ENCODE measurements at places on chromosomes 6 and 20.

GRCh38 chr6:63676412-63677114 is 41.0 kb downstream of the PHF3 start:
- DNase-seq, result no peak

DNA sequence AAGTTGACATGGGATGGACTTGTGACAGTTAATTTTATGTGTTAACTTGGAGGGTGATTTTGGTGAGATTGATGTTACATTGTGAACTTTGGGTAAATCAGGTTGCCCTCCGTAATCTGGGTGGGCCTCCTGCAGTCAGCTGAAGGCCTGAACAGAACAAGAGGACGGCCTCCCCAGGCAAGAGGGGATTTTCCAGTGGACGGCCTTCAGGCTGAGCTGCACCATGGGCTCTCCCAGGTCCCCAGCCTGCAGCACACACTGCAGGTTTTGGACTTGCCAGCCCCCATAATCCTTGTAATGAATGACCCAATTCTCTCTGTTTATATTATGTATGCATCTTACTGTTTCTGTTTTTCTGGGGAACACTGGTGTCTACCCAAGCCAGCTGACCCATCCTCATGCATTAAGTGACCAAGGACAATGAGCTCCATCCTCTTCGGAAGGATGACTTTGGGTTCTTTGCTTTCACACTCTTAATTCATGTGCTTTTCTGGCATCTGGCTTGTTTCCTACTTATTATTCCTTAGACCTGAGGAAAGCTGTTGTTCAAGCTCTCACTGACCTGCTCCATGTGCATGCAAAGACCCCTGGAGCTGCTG is 64.2 kb downstream of the DACT2 start:
- no peak for DNase-seq

- no peak for DNase-seq
Measured at GRCh38 chr20:20489054-20489453, 121.2 kb downstream of the INSM1 start.

GRCh38 chr6:82878812-82879211 is 186.8 kb downstream of the UBE3D start:
- peak; percentile 9 for DNase-seq

GRCh38 chr20:17622086-17622850 is 52.4 kb downstream of the DSTN start:
- no peak for DNase-seq

GRCh38 chr6:158316022-158316421 is 3.8 kb downstream of the TULP4 start:
- no peak for DNase-seq

- DNase-seq, result no peak
Measured at GRCh38 chr6:154672086-154672485, 61.1 kb upstream of the SCAF8 start.

GRCh38 chr6:138655828-138656227 is 117.7 kb upstream of the CCDC28A start:
- no peak for DNase-seq

GRCh38 chr6:1263039-1263849 is 48.7 kb upstream of the FOXQ1 start:
- peak; percentile 55 for DNase-seq

DNA sequence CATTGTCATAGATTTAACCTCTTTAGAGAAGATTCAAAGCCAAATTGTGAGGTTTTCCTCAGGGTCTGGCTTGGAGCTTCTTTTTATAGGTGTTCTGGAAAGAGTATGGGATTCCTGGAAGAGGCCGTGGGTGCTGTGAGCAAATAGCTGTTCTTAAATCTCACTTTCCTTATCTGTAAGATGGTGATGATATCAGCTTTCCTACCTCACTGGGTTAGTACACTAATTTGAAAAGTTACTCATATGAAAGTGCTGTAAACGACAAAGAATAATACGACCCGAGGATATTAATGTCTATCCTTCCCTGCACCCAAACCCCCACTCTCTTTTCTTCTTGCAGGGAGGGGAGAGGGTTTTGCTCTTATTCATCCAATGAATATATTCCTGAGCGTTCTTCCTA is 116.9 kb upstream of the ENPP5 start:
- DNase-seq, result no peak

DNA sequence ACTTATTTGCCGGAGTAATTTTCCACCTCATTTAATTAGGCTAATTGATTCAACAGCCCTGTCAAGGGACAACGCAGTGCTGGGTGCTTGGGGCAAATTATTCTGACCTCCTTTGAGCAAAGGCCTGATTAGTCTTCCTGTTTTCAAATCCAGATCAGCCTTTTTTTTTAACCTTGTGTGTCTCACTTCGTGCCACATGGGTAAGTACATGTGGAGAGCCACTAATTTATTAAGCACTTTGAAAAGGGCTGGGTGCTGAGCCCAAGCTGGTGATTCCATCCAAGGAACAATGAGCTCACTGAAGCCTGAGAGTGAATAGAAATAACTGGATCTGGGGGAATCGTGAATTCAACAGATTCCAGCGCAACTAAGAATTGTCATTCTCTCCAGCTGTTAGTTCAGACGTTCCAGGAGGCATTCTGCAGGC is 229.3 kb downstream of the CLIC5 start:
- DNase-seq, result no peak

DNA sequence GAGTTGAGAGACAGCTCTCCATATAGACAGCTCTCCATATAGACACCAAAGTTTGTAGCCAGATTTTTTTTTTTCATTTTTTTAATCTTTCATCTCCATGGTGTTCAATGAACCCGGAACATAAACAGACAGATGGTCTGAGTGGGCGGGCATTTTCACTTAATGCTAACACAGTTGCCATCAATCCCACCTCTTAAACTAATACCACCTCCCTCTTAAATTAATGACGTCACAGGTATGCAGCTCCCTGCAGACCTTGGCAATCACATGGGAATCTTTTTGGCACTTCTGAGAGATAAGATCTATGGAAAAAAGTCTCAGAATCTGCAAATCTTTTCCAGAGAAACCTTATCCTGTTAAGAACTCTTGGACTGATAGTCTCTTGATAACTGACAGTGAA is 43.2 kb downstream of the PFDN4 start:
- no peak for DNase-seq

DNA sequence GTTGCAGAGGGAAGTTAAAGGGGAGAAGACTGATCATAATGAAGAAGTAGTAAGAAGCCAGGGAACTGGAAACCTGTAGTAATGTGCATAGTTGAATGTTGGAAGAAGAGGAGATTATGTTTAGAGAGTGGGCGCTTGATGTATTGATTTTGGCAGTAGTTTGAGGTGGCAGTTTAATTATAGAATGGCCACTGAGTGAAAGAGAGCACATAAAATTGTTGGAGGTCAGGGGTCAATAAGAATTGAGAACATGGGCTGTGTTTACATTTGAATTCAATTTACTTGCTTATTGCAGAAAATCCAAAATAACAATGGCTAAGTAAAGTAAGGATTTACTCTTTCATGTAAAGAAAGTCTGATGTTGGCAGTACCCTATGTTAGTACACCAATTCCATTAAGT is 15.7 kb downstream of the VTA1 start:
- DNase-seq, result no peak

GRCh38 chr20:61904456-61904855 is 161.2 kb downstream of the TAF4 start:
- no peak for DNase-seq

DNA sequence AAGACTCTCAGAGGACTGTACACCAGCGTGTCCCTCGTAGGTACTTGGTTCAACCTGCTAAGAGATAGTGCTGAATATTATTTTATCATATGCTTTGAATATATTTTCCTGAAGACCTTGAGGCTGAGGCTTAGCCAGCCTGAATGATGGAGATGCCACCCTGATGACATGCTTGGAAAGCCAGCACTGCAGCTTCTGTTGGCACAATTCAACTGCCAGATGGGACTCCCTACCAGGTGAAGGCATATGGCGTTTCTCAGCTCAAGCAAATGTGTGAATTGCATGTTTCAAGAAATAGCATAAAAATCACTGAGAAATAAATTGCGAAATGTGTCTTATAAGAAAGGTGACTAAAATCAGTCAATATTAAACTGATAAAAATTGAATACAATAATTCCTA is 228.1 kb upstream of the CST7 start:
- DNase-seq, result no peak

GRCh38 chr6:43838276-43839036 is 68.4 kb downstream of the VEGFA start:
- DNase-seq, result peak; percentile 64

DNA sequence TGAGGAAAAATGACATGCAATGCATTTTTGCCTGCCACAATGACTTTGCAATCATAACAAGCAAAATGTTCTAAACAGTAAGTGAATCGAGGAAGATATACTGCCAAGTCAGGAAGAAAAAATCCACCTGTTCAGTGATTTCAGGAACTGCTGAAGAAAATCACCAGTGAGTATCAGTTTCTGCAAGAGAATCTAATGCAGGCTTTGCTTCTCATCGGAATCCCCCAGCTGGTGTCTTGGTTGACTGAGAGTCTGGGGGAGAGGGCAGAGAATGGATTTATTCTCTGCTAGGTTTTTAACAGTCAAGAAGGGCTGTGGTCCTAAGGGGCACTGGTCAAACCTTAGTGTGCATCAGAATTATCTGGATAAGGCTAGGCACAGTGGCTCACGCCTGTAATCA is 363.4 kb downstream of the CDH26 start:
- no peak for DNase-seq

GRCh38 chr6:33700391-33701050 is 11.0 kb downstream of the UQCC2 start:
- DNase-seq, result peak; percentile 66

DNA sequence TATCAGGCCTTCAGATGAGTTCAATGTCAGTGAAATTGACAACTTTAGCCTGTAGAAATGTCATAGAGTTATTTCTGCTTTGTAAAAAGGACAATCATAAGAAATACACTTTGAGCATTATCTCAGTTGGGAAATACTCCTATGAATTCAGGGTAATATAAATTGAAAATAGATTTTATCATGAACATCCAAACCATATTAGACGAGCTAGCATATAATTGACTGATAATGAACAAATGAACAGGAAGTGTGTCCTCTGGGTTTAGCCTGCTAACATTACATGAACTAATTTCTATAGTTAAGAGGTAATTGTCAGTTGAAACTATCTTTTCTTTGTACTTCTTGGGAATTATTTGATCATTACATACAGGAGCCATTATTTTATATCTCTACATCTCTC is 469.0 kb upstream of the RNF217 start:
- no peak for DNase-seq

GRCh38 chr6:128919412-128920180 is 36.7 kb downstream of the LAMA2 start:
- DNase-seq, result peak; percentile 67

GRCh38 chr6:167441715-167442206 is 116.9 kb downstream of the TTLL2 start:
- DNase-seq, result no peak

GRCh38 chr6:28901831-28902230 is 22.0 kb downstream of the TRIM27 start:
- DNase-seq, result no peak

DNA sequence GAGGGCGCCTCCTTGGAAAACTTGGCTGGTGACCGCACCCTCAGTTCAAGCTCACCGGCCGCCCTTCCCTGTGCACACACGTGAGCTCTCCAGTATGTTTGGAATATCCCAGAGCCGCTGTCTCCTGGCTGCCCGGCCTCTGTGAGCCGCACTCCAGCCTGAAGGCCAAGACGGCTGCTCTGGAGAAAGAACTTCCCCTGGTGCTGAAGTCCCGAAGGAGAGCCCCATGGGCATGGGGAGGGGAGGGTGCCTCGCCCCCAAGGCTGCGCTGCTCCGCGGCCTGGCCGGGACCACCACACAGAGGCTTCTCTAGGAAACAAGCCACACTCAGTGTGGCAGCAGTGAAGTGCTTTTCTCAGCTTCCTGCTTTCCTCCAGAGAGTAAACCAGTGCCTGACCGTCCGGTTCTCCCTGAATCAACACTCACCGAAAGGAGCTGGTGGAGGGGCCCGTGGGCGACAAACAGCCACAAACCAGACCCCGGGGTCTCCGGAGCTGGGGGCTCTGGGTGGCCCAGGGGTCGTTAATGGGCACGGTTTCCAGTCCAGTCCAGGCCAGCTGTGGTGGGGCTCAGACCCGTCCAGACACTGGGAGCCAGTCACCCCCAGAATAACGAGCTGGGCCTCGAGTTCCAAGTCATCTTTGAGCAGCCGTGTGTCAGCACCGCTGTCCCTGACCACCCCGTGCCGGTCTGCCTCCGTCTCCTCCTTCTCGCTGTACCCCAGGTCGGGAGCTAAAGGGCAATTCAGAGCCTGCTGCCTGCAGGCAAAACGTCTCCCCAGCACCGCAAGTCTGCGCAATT is 87.4 kb upstream of the BHLHE23 start:
- no peak for DNase-seq

- peak; percentile 74 for DNase-seq
Measured at GRCh38 chr6:16388488-16388887, 150.1 kb downstream of the GMPR start.
